ENCODE measurements at places on chromosomes 5 and 9.

- peak; percentile 49 for DNase-seq
These were observed 189.8 kb downstream of the PCSK1 start for GRCh38 chr5:96243203-96243602.

- DNase-seq, result no peak
These were observed 26.2 kb downstream of the GRIA1 start for GRCh38 chr5:153516504-153517240.

- no peak for DNase-seq
These were observed 66.2 kb upstream of the NEURL1B start for GRCh38 chr5:172574871-172575223.

DNA sequence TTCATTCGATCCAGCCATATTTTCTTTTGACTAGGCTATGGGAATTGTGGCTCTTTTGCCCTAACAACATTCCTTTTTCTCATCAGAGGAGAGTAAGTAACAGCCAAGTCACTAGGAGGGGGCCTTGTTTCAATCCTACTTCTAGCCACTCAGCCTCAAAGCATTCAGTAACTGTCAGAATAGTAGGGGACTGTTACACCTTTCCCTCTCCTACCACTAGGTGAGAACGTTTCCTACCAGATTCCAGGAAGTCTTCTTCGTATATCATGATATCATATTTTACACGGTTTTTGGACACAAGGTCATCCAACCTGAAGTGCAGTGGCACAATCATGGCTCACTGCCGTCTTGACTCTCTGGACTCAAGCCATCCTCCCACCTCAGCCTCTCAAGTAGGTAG, 171.3 kb upstream of the CDH12 start:
- no peak for DNase-seq

DNA sequence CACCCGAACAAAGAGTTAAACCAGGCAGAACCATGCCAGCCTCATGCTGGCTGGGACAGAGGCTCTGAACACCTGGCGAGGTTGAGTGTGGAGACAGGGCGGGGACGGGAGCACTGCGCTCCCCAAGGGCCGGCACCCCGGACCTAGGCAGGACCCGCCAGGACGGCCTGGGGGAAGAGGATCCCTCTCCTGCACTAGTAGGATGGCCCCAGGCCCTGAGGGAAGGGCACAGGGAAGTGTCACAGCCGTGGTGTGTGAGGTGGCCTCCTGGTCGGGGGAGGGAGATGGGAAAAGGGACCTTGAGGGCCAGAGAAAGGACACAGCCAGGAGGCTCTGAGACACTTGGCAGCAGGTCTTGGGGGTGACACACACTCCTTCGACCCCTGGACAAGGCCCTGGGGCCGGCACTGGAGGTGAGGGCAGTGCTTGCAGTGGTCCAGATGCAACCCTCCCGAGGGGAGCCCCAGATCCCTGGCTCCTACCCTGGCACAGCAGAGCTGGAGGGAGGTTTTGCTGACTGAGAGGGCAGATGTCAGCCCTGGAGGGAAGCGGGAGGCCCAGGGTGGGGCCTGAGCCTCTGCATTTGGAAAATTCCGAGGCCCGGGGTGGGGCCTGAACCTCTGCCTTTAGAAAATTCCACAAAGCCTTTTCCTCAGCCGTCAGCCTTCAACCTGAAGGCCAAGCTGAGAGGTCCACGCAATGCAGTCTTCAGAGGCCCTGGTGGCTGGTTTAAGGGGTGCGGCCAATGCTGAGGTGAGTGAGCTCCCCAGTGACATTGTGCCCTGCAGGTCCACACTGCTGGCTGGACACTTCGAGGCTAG, 24.8 kb upstream of the TERT start:
- no peak for DNase-seq

DNA sequence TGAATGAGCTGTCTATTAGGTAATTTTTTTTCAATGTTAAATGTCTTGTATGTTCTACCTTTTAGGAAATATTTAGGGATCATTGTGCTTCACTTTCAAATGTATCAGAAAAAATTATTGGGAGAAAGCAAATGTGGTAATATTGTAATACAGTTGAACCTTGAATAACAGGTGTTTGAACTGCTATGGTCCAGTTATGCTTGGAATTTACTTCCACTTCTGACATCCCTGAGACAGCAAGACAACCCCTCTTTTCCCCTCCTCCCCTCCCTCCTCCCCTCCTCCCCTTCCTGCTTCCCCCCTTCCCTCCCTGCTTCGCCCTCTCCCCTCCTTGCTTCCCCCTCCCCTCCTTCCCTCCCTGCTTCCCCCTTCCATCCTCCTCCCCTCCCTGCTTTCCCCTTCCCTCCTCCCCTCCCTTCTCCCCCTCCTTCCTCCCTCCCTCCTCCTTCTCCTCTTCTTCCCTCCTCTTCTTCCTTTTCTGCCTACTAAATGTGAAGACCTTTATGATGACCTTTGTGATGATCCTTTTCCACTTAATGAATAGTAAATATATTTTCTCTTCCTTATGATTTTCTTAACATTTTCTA, 146.6 kb downstream of the FGF1 start:
- DNase-seq, result no peak

DNA sequence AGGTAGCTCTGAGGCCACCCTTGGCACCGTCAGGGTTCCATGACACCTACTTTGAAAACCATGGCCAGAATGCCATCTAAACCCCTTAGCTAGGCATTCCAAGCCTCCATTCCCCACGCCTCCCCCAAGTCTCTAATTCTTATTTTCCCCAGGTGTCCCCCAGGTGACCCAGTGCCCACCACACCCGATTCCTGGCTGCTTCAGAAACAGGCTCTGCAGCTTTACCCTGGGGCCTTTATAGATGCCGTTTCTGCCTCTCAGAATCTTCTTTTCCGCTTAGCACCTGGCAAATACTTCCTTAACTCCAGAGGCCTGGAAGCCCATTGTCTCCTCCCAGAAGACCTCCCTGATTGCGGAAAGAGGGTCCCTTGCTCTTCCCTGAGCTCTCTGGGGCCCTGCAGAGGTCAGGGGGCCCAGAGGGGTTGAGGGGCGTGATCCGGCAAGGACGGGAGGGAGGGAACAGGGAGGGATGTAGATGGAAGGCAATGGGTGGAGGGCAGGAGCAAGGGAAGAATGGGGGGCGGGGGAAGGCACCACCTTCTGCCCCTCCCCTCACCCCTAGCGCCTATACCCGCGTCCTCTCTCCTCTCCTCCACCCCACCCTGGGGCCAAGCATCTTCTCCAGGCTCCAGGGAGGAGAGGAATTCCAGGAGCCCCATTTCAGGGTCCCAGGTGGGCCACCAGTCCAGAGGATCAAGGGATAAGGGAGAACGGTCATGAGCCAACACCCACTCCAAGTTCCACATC, 12.0 kb upstream of the WDR38 start:
- DNase-seq, result no peak

GRCh38 chr9:33992632-33993031, 56.1 kb downstream of the UBAP2 start:
- DNase-seq, result no peak

DNA sequence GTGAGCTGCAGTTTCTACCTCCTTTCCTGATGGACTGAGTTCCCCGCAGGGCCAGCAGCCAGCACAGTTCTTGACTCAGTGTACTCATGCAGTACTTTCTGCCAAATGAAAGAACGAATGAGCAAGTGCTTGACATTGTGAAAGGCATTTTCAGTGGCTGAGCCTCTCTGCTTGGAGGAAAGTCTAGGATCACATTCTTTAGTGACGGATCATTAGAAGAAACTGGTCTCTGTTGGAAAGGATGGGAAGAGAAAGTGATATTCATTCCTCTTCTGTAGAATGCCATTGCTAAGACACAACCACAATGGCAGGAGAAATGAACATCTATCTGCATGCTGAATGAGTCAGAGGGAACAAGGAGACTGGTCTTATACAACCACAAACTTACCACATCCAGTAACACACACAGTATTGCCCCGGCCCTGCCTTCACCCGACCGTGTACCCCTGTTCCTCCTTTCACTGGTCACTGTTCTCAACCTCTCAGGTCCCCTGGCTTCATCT, 206.9 kb downstream of the CRB2 start:
- DNase-seq, result peak; percentile 54

DNA sequence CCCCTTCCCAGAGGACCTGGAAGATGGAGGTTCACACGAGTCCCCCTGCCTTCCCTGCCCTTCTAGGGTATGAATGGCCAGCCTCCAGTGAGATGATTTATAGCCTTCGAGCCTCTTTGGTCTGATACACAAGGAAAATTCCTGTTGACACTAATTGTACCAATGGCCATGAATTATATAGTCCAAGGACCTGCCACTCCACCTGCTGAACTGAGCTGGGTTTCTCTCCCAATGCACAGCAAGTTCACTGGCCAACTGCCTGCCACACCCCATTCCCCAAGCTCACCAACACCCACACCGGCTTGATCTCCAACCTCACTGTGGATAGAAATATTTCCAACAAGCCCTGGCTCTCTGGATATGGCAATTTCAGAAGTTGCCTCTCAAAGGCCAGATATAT, 9.3 kb upstream of the ADRA1B start:
- DNase-seq, result no peak

GRCh38 chr9:119289740-119290433, 79.3 kb downstream of the BRINP1 start:
- DNase-seq, result peak; percentile 4

DNA sequence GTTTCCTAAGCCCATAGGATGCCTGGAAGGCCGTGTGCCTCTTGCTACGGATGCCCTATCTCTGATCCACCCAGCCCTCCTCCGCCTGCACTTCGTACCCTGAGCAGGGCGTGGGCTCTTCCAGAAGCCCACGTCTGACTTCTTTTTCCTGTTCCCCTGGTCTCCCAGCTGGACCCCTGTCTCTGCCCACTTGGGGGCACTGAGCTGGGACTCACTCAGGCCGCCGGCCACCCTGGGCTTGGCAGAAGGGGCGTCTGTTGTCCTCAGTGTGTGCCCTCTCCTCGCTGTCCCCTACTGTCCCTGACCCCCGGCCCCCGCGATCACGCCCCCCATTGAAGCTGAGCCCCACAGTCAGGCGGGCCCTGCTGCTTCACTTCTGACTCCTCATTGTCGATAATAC, 22.0 kb upstream of the RXRA start:
- DNase-seq, result no peak

DNA sequence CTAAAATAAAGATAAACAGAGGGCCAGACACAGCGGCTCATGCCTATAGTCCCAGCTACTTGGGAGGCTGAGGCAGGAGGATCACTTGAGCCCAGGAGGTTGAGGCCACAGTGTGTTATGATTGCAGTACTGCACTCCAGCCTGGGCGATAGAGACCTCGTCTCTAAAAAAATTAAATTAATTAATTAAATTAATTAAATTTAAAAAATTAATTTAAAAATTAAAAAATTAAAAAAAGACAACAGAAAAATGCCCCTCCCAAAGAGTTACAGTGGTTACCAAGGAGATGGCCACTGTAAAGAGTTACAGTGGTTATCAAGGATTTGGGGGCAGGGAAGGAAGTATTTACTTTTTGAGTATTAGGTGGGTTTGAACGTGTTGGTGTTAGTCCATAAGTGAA, 38.3 kb downstream of the CDC14B start:
- no peak for DNase-seq

- DNase-seq, result no peak
These were observed 283.1 kb downstream of the EFNA5 start for GRCh38 chr5:107387526-107388140.

GRCh38 chr5:16593013-16593412, 23.8 kb downstream of the RETREG1 start:
- DNase-seq, result no peak

- peak; percentile 7 for DNase-seq
These were observed 65.6 kb downstream of the POU5F2 start for GRCh38 chr5:93675460-93676450.

DNA sequence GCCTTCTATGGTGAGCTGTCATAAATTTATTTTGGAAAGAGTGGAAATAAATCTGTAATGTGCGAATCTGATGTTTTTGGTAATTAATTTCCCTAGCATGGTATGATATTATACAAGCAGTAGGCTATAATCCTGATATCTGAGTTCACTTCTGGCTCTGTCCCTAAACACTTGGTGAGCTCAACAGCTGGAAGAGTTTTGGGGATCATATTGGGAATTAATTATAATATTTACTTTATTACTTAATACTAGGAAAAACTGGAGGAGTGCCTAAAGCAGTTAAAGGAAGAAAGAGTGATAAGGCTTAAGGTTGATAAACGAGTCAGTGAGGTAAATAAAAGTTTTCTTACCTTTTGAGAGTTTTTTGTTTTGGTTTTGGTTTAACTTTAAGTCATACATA, 26.8 kb downstream of the CEP78 start:
- no peak for DNase-seq

DNA sequence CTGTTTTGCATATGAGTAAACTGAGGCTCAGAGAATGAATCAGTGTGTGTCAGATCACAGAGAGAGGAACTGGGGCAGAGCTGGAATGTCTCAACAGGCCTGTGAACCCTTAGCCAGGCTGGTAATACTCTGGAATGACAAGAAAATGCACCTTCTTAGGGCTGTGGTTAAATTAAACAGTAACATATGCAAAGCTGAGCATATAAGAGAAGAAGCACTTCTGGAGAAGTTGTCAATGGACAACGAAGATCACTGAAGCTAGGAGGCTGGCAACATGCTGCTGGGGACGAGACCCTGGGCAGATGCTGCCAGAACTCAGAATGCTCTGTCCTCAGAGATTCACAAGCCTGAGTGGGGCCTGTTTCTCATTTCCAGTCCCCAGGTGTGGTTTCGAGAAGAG, 64.6 kb upstream of the EPB41L4B start:
- no peak for DNase-seq

DNA sequence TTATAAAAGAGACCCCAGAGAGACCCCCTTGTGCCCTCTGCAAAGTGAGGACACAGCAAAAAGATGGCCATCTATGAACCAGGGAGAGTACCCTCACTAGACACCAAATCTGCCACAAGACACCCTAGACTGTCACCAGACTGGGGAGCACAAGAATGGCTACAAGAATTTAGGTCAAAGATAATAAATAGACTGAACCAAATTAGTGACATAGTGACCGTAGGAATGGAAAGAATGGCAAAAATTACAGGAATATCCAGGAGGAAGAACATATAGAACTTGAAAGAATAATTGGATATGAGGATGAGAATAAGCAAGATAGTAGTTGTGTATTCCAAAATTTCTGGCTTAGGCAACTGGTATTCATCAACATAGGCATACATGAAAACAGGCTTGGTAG, 235.0 kb downstream of the NNT start:
- no peak for DNase-seq

GRCh38 chr9:123480791-123481190, 124.8 kb downstream of the CRB2 start:
- no peak for DNase-seq

DNA sequence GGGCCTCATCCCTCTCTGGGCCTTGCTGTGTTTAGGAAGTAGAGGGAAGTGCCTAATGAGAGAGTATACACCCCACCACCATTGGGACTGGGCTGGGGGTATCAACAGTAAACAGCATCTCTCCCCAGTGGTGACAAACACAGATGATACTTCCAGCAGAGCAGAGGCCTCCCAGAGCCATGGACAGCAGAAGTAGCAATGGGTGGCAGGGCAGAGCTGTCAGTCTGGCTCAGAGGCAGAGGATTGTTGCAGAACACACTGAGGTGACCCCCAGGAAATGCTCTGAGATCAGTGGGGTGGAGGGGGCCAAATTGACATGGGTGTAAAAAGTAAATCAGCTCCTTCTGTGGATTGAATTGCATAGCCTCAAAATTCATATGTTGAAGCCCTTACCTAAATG, 12.1 kb upstream of the P4HA2 start:
- no peak for DNase-seq

GRCh38 chr9:127452691-127453090, 1.4 kb downstream of the LRSAM1 start:
- DNase-seq, result no peak

GRCh38 chr9:2568689-2569088, 52.9 kb upstream of the VLDLR start:
- no peak for DNase-seq

GRCh38 chr9:75010570-75010969, 17.5 kb downstream of the CARNMT1 start:
- no peak for DNase-seq
